Right lobe of liver (tissue), 6 donors: ENCODE measurements at places on chromosomes 2 and 18. TPM values are rescaled to one million over a fixed set of nuclear protein-coding genes. Genes with fewer than 3 reads are reported as not detected.

Gene TEX44
- not detected for total RNA-seq

Gene PFN4
- 0.66 TPM for total RNA-seq

Gene IER3IP1
- 8.0 TPM for total RNA-seq

Gene THSD7B
- 0.29 TPM for total RNA-seq

Gene AQP12A
- not detected for total RNA-seq

GRCh38 chr2:119546447-119546767 is 2.2 kb downstream of the CFAP221 start:
- DNase-seq = no peak
